Stimulated activated naive B cell treated with anti-CD40 and anti-IgM and Interleukin-4, amounts not matched to agents 10 μg/mL and 1 μg/mL and 100 μg/mL, for 72 hours (primary cell): ENCODE measurements at places on chromosomes 16 and 17.

DNA sequence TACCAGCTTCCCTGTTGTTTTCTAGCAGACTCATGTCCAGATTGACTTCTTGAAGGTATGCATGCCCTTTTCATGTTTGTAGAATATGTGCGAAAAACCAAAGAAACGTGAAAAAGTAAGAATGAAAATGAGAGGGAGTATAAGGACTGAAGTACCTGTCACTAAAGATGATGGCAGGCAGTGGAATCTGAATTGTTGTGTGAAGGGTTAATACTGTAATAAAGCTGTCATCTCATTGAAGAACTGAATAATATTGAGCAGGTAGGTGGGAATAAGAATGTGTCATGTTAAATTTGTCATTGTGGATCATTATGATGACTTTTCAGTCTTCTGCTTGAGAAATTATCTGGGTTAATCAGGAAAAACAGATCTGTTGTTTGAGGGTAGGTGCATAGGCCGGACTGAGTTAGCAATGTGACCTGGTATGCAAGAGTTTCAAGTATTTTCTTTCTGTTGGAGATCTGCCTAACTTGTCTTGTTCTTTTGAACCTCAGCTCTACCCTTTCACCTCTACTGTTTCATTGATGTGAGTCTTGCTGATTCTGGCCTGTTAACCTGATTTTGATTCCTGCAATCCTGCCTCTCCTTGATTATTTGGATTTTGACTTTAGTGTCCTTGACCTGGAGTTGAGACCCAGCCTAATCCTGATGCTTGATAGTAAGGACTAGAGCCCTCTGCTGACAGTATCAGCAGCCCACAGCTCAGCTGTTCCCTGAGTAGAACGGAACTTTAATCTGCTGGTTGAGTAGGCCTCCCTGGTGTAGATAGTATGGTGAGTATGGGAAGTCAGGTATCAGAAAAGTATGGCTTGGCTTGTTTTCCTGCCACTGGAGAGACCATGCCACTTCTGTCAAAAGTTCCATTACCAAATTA is 64.6 kb downstream of the MAP2K4 start:
- no peak overlapping the region for H3K27ac ChIP-seq
- H3K36me3 ChIP-seq, result peaks cover 35% of the 10 kb centered on the region
- no peaks in the 10 kb centered on the region for H3K27me3 ChIP-seq
- DNase-seq, result no peak

GRCh38 chr17:39640591-39641031 is 3.7 kb downstream of the STARD3 start:
- H3K36me3 ChIP-seq, result peaks cover 17% of the 10 kb centered on the region
- H3K4me1 ChIP-seq, result peaks cover 69% of the 10 kb centered on the region
- DNase-seq, result no peak

DNA sequence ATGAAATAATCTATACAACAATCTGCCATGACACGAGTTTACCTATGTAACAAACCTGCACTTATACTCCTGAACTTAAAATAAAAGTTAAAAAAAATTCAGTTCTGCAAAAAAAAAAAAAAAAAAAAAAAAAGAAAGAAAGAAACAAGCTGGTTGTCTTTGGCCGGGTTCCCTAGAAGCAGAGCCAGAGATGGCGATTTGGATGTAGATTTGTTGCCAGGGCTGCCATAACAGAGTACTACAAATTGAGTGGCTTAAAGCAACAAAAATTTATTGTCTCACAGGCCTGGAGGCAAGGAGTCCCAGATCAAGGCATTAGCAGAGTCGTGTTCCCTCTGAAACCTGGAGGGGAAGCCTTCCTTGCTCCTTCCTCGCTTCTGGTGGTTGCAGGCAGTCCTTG is 20.4 kb downstream of the SYT17 start:
- H3K4me3 ChIP-seq, result no peak overlapping the region
- H3K27me3 ChIP-seq, result no peaks in the 10 kb centered on the region
- DNase-seq, result no peak
- peaks cover 61% of the 10 kb centered on the region for H3K36me3 ChIP-seq

GRCh38 chr17:45394913-45395568 is 37.6 kb downstream of the ARHGAP27 start:
- peaks cover 14% of the 10 kb centered on the region for H3K4me1 ChIP-seq
- H3K4me3 ChIP-seq, result no peak overlapping the region
- H3K36me3 ChIP-seq, result peaks cover 25% of the 10 kb centered on the region
- H3K27ac ChIP-seq, result no peak overlapping the region

DNA sequence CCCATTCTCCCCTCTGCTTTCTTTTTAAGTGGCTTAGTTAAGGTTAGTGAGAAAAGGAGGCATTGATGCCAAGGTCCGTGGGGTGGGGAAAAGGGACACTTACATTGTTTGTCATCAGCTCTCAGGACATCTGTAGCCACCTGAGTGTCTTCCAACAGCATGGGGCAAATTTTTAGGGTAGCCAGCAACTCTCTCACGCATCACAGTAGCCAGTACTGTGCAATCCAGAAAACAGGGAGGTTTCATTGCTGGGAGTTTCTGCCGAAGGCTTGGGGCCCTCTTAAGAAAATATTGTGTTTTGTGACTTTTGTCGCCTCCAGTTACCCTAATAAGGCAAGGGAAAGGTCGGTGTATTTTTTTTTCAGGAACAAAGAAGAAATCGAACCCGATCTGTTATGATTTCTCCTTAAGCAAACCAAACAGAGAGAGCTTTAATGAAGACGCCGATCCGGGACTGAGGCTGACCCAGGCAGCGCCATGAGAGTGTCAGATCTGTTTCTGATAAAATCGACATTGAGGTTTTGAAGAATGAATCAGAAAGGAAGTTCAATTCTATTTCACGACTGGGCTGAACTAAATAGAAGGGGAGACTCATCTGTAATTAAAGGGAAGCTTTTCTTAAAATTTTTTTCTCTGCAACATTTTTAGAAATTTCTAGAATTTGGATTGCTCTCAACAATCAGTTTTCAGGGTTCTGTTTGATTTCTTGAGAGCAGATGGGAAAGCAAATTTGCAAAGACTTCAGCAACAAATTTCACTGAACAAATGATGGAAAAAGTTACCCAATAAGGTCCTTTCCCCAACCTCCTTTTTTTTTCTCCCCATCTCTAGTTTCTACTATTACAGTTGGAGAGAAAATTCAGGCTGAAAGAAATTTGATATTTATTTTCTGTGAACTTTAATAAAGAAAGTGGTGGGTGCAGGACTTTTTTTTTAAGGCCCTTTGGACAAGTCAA is 144.7 kb upstream of the IRX3 start:
- no peaks in the 10 kb centered on the region for H3K36me3 ChIP-seq
- no peaks in the 10 kb centered on the region for H3K4me1 ChIP-seq
- peaks cover 39% of the 10 kb centered on the region for H3K27me3 ChIP-seq
- H3K27ac ChIP-seq, result no peak overlapping the region
- no peak for DNase-seq

DNA sequence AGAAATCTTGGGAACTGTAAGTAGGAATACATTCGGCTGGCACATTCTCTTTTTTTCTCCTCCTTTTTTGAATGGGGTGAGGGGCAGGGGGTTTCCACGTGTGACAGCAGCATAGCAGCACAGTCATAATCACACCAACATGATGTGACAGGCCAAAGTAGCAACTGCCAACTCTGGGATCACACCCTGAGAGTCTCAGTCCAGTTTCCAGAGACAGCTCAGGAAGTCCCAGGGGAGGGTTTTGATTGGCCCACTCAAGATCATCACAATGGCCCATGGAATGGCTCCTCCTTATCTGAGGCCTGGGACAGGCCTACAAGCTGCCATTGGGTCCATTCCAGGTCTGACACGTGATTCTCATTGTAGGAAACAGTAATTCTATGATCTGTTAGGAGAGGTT is 207.1 kb upstream of the ASIC2 start:
- H3K27ac ChIP-seq, result no peak overlapping the region
- H3K36me3 ChIP-seq, result no peaks in the 10 kb centered on the region
- no peak for DNase-seq
- no peak overlapping the region for H3K4me3 ChIP-seq
- no peaks in the 10 kb centered on the region for H3K27me3 ChIP-seq

DNA sequence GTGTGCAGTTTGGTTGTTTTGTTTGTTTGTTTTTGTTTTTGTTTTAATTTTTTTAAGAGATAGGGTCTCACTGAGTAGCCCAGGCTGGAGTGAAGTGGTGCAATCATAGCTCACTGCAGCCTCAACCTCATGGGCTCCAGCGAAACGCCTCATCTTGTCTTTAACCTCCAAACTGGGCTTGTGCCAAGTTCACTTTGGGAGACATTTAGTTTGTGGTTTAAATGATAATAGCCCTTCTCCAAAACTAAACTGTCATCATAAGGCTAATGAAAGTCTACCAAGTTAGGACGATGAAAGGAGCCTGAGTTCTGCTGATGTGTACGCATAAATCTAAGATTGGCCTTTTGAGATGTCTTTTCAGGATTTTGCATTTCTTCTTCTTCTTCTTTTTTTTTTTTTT is 6.5 kb upstream of the CARD14 start:
- no peaks in the 10 kb centered on the region for H3K36me3 ChIP-seq
- H3K4me3 ChIP-seq, result no peak overlapping the region
- no peak overlapping the region for H3K27ac ChIP-seq
- DNase-seq, result no peak
- peaks cover 2% of the 10 kb centered on the region for H3K4me1 ChIP-seq

DNA sequence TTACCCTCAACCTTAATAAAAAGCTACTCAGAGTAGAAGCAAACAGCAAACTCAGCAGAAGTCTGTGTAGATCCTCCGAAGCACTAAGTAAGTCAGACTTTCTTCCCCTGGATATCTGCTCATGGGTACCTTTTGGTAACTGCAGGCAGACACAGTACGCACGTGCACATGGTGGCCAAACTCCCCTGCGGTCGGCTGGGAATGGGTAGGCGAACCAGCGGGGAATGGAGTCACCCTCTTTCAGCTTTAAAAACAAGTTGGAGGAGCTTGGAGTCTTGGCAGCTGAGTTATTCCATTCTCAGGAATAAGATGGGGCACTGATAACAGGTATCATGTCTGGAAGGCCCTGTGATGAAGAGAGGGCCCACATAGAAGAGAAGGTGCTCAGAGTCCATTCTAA is 16.3 kb downstream of the CYB561 start:
- no peak overlapping the region for H3K4me3 ChIP-seq
- DNase-seq, result no peak
- H3K27ac ChIP-seq, result no peak overlapping the region
- H3K36me3 ChIP-seq, result peaks cover 9% of the 10 kb centered on the region
- peaks cover 14% of the 10 kb centered on the region for H3K27me3 ChIP-seq
- H3K4me1 ChIP-seq, result peaks cover 31% of the 10 kb centered on the region

GRCh38 chr17:40794466-40794865 is 5.3 kb downstream of the KRT28 start:
- no peak overlapping the region for H3K4me3 ChIP-seq
- no peak for DNase-seq
- no peaks in the 10 kb centered on the region for H3K4me1 ChIP-seq
- peaks cover 36% of the 10 kb centered on the region for H3K27me3 ChIP-seq

- no peaks in the 10 kb centered on the region for H3K27me3 ChIP-seq
- H3K27ac ChIP-seq, result peak overlapping the region; percentile 73
- no peak for DNase-seq
- peaks cover 43% of the 10 kb centered on the region for H3K4me1 ChIP-seq
- H3K36me3 ChIP-seq, result peaks cover 24% of the 10 kb centered on the region
Measured at GRCh38 chr16:88773812-88774291, 11.2 kb downstream of the PIEZO1 start.

- H3K27me3 ChIP-seq, result no peaks in the 10 kb centered on the region
- H3K27ac ChIP-seq, result peak overlapping the region; percentile 99
- peaks cover 41% of the 10 kb centered on the region for H3K36me3 ChIP-seq
- peak overlapping the region; percentile 89 for H3K4me3 ChIP-seq
- peak; percentile 67 for DNase-seq
- peaks cover 29% of the 10 kb centered on the region for H3K4me1 ChIP-seq
Measured at GRCh38 chr16:30063893-30064728, 1.4 kb upstream of the ALDOA start.

DNA sequence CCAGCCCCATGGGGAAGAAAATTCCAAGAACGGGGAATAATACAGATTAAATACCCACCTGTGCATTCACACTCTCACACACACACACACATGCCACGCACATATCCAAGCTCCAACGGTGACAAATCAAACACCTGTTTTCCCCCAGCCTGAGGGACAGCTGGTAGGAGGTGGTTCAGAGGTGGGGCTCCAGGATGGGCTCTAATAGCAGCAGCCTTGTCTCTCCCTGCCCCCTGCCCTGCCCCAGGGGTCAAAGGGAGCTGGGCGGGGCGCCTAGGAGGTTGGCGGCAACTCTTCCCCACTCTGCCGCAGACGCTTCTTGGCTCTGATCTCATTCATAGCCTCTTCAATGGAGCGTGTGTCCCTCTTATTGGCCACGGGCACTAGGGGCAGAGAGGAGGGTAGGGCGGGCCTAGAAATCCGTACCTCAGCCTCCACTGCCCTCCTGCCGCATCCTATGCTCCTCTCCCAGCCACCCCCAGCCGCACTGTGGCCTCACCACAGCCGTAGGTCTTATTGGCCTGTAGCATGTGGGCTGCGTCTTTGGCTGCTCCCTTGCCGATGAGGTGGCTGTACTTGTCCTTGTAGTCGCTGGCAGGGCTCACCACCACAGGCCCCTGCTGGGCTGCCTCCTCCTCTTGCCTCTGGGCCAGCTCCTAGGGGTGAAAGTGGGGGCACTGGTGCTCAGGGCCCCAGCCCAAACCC is 8.2 kb downstream of the SPAG7 start:
- no peak overlapping the region for H3K4me3 ChIP-seq
- H3K4me1 ChIP-seq, result peaks cover 6% of the 10 kb centered on the region
- no peaks in the 10 kb centered on the region for H3K27me3 ChIP-seq
- no peak overlapping the region for H3K27ac ChIP-seq

- H3K36me3 ChIP-seq, result no peaks in the 10 kb centered on the region
- H3K27ac ChIP-seq, result no peak overlapping the region
- peaks cover 19% of the 10 kb centered on the region for H3K4me1 ChIP-seq
- H3K4me3 ChIP-seq, result no peak overlapping the region
Measured at GRCh38 chr16:87878704-87879103, 9.4 kb upstream of the SLC7A5 start.

- H3K27me3 ChIP-seq, result no peaks in the 10 kb centered on the region
- H3K27ac ChIP-seq, result no peak overlapping the region
- H3K4me1 ChIP-seq, result peaks cover 6% of the 10 kb centered on the region
- peaks cover 35% of the 10 kb centered on the region for H3K36me3 ChIP-seq
- peak; percentile 15 for DNase-seq
Measured at GRCh38 chr17:561116-561515, 153.5 kb downstream of the VPS53 start.

DNA sequence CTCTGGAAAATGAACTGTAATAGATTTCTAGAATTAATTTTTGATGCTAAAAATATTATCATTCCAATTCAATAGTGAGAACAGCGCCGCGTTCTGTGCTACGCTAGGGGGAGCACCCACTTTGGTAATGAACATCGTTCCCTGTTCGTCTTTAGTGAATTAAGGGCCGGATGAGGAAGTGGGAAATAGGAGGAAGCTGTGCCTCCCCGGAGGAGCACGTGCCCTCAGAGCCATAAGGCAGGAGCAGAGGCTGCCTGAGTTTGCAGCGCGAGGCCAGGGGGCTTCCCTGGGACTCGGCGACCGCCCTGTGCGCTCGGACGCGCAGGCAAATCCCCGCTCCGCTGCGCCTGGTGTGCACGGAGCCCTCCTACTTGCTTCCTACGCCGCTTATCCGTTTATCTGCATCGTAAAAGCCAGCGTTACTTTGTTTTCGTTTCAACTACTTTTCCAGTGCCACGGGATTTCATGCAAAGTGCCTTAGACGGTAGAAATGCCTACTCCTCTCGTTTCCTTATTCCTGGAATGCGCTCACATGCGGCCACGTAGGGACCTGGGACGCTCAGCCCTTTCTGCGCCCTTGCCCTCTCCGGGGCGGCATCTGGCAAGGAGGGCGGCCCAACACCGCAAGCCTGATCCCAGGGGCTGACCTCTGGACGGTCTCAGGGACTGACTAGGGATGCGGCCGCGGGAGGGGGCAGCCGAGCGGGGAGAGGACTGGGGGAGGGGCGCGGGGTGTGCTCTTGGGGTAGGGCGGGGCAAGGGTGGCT is 76.4 kb downstream of the KCNJ12 start:
- H3K27ac ChIP-seq, result no peak overlapping the region
- peaks cover 4% of the 10 kb centered on the region for H3K4me1 ChIP-seq
- peak; percentile 16 for DNase-seq
- H3K36me3 ChIP-seq, result peaks cover 2% of the 10 kb centered on the region
- peak overlapping the region; percentile 29 for H3K4me3 ChIP-seq
